ENCODE measurements at places on chromosomes 2 and 18.

DNA sequence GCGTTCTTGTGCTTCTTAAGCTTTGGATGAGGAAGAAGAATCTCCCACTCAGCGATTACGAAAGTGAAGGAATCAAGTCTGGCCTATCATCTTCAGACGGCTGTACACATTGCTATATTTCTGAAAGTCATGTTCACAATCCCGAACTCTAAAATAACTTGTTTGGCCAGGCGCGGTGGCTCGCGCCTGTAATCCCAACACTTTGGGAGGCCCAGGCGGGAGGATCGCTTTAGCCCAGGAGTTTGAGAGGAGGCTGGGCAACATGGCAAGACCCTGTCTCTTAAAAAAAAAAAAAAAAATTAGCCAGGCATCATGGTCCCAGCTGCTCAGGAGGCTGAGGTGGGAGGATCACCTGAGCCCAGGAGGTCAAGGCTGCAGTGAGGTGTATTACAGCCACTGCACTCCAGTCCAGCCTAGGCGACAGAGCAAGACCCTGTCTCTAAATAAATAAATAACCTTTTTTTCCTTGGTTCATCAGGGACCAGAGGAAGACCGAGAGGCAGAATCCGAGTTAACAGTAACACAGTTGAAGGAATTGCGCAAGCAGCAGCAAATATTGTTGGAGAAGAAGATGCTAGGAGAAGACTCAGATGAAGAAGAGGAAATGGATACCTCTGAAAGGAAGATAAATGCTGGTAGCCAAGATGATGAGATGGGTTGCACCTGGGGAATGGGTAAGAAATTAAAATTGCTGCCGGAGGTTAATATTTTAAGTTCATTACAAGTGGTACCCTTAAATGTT lies 1.1 kb downstream of the SLC4A1AP start:
- no peak for DNase-seq

GRCh38 chr2:43701111-43701510 lies 24.9 kb upstream of the C1GALT1C1L start:
- DNase-seq, result no peak

GRCh38 chr2:50401772-50402653 lies 629.9 kb downstream of the NRXN1 start:
- DNase-seq, result peak; percentile 54

GRCh38 chr2:27940090-27940671 lies 49.7 kb downstream of the BABAM2 start:
- DNase-seq, result no peak

GRCh38 chr2:13676269-13676668 lies 956.2 kb upstream of the LRATD1 start:
- no peak for DNase-seq

DNA sequence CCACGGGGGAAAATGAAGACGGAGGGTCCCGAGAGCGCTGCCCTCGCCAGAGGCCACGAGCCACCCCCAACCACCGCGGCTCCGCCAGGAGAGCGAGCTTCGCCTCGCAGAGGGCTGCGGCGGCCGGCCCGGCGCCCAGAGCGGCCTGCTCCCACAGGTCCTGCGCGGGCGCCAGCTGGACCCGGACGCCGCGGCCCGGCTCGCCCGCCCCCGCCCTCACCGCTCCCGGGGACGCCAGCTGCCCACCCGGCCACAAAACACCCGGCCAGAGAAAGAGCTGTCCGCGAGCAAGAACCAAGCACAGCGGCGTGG lies 709 bp downstream of the PTPN2 start:
- no peak for DNase-seq

DNA sequence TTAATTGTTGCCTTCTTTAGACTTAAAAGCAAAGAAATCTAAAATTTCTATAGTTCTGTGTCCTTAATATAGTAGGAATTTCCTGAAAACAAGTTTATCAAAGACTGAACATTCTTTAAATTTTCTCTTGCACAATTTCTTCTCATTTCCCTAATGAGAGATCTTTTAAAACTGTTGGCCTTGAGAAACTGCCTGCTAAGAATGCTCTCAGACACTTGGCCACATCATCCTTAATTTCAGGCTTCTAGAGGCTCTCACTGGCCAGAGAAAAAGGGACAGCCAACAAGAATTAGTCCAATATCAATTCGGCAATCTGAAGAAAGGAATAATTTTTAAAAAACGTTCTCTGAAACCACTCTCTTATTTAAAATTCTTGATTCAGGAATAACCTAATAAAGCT lies 167.0 kb upstream of the CREB1 start:
- DNase-seq, result no peak

GRCh38 chr2:237427769-237428506 lies 14.0 kb upstream of the COL6A3 start:
- peak; percentile 20 for DNase-seq

- peak; percentile 52 for DNase-seq
Observed at GRCh38 chr2:75787532-75788132, 76.9 kb upstream of the GCFC2 start.

GRCh38 chr2:66443186-66443978 lies 8.5 kb downstream of the MEIS1 start:
- DNase-seq, result no peak

- DNase-seq, result no peak
Observed at GRCh38 chr2:88141952-88142351, 14.1 kb upstream of the FABP1 start.

DNA sequence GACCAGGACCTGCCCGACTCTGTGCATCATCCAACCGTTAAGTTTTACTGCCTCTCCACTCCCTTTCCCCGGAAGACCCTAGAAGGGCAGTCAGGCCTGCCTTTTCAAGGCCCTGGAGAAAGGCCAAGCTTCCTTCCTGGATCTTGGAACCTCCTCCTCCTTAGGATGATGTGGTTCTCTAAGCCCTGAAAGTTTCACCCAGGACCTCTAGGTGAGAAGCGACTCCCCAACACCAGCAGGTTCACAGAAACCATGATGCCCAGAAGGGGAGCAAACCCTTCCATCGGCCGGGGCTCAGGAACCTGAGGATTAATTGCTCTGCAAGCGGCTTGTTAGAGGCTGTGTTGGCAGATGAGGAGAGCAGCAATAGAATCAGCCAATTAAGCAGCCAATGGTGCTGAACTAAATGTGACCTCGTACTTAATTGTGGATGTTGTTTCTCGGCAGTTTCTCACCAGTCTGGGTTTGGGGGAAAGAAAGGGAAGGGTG lies 94.2 kb upstream of the FZD7 start:
- peak; percentile 45 for DNase-seq

GRCh38 chr2:42195559-42195958 lies 26.4 kb downstream of the EML4 start:
- DNase-seq, result peak; percentile 86

GRCh38 chr18:48997985-48998831 lies 47.4 kb upstream of the SMAD7 start:
- DNase-seq, result peak; percentile 99

GRCh38 chr2:153935511-153935910 lies 63.8 kb downstream of the GALNT13 start:
- DNase-seq, result no peak

GRCh38 chr2:82837588-82838304 lies 1621.3 kb downstream of the SUCLG1 start:
- peak; percentile 90 for DNase-seq

GRCh38 chr2:218218268-218219185 lies 1.5 kb downstream of the ARPC2 start:
- DNase-seq, result no peak

DNA sequence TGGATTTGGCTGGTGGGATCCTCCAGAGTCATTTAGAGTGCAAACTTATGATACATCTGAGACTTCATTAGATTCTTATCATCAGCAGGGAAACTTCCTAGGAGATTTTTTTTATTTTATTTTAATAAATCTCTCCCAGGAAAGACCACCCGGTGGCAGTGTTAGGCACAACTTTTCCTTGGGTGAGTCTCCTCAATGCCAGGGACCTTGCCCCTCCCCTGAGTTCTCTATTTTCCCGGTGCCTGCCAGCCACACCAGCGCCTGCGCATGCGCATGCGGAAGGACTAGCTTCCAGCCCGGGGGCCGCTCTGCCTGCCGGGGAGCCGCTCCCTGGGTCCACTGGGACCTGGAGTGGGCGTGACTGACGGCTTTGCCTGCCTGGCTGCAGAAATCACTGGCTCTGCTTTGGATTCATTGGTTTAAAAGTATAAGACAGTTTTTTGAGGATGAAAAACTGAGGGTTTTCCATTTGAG lies 86.6 kb downstream of the TMEM182 start:
- peak; percentile 86 for DNase-seq

DNA sequence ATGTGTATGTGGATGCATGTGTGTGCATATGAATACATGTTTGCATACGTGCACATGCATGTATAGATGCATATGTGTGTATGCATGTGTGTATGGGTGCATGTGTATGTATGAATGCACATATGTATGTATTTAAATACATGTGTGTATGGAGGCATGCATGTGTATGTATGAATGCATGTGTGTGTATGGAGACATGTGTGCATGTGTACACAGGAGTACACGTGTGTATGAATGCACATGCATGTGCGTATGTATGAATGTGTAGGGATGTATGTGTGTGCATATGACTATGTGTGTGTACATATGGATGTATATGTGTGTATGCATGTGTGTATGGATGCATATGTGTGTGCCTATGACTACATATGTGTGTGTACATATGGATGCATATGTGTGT lies 51.9 kb downstream of the DCDC2C start:
- no peak for DNase-seq

- no peak for DNase-seq
Observed at GRCh38 chr2:186302263-186302662, 183.8 kb upstream of the ZC3H15 start.

- no peak for DNase-seq
Observed at GRCh38 chr2:15701341-15701907, 109.8 kb downstream of the DDX1 start.

GRCh38 chr2:105754994-105755393 lies 10.3 kb downstream of the NCK2 start:
- DNase-seq, result no peak

GRCh38 chr2:215489288-215489848 lies 53.5 kb upstream of the FN1 start:
- no peak for DNase-seq

DNA sequence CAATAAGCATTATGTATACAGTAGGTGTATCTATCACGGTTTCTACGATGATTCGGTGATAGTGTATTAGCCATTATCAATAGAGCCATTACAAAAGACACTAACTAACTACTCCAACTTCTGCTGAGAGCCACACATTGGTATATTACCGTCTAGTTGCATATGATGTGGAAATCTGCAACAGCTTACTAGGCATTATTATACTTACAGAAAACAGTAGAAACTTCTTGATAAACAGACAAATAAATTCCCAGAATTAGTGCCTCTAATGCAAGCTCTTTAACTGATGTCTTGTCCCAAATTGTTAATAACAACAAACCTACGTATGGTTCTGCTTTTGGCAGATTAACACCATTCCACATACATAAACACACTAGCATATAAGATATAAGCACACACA lies 1923.0 kb upstream of the PIK3C3 start:
- DNase-seq, result no peak

GRCh38 chr18:62288665-62289008 lies 36.5 kb upstream of the TNFRSF11A start:
- no peak for DNase-seq

DNA sequence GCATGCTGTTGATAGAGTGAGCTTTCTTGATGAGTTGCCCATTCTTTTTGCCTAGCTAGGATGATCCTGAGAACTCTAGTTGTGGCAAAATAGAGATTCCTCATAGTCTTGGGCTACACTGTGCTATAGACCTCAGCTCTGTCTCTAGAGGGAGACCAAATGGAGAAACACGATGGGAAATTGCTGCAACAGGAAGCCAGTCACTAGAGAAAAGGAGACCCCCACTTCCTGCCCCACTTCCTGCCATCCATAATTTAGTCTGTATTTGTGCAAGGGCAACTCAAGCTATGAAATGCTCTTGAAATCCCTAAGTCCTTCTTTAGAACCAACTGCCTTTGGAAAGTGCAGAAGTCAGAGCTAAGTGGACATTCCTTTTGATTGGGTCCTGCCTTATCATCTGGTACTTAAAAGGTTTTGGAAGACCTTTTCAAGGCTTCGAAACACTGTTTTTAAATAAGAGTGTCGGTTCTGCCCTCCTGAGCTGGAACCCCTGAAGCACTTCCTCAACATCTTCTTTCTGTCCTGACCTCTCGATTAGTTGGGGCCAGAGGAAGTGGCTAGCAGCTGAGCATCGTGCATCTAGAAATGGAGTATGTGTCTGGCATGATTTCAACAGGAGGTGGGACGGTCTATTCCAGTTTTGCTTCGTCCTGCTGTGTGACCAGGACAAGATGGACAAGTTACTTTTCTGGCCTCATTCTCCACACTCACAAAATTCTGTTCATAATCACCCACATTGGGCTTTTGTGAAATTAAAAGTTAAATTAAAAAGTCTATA lies 8.6 kb upstream of the KCNE4 start:
- no peak for DNase-seq

- DNase-seq, result no peak
Observed at GRCh38 chr2:213664817-213665216, 380.6 kb downstream of the SPAG16 start.

DNA sequence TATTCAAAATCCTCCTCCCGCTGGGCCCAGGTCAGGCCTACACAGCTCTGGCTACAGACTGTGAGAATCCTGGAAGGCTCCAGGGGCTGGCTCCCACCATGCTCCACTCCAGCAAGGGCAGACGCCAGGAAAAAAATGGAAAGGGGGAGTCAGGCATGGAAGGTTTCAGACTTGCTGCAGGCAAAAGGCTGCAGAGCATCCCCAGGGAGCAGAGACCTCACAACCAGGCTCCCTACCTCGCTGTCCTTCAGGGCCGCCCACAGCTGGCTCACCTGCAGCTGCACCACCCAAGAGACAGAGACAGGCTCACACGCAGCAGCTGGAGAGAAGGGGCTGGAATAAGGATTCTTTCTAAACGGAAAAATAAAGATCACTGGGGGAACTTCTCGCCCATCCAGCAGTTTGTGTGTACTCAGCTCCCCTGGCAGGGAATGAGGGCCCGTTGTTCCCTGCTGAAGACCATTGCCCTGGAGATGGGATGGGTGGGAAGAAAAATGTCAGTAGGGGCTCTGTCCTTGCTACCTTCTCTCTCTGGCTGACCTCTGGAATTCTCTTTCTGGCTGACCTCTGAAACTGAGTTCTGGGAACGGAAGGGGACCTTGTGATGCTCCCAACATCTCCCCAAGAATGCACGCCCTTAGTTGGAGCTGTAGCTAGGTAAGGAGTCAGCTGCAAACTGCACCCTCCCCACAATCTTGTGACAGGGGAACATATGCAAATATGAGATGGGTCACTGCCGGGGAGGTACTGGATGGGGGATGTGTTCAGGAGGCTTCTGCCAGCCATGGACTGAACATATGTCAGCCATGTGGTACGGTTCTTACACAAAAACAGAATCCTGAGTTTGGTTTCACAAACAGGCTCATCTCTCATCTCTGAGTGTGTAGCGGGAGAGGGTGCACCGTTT lies 34.5 kb downstream of the BCL2 start:
- no peak for DNase-seq

- no peak for DNase-seq
Observed at GRCh38 chr2:111139637-111140317, 19.1 kb downstream of the BCL2L11 start.

DNA sequence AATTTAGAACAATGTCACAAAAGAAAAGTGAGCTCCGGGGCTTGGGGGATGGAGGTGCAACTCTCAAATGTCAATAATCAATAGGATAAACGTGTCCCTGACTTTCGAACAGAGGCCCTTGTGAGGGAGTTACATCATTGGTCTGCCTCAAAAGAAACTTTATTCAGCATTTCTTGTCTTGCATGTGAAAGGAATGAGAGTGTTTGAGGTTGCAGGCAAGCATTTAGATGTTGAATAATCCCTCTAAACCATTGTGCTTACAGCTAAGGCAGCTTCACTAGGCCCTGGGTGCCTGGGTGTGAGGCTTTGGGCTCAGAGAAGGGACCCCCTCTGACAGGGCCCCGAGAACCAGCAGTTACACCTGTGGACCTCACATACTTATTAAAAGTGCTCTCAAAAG lies 28.6 kb upstream of the FHL2 start:
- DNase-seq, result no peak

All from kidney tubule cell (primary cell).